Activated T-cell treated with anti-CD3 and anti-CD28 coated beads, Interleukin-2, amount 50 U/mL, for 72 hours (primary cell): ENCODE measurements at places on chromosomes 12 and 14. TPM values are rescaled to one million over a fixed set of nuclear protein-coding genes. Genes with fewer than 3 reads are reported as not detected.

- no peak overlapping the region for H3K27ac ChIP-seq
- H3K27me3 ChIP-seq, result no peaks in the 10 kb centered on the region
- no peak for DNase-seq
- no peaks in the 10 kb centered on the region for H3K36me3 ChIP-seq
- H3K4me3 ChIP-seq, result no peak overlapping the region
- H3K4me1 ChIP-seq, result no peaks in the 10 kb centered on the region
Measured at GRCh38 chr14:90587918-90588317, 191.1 kb downstream of the CALM1 start.

DNA sequence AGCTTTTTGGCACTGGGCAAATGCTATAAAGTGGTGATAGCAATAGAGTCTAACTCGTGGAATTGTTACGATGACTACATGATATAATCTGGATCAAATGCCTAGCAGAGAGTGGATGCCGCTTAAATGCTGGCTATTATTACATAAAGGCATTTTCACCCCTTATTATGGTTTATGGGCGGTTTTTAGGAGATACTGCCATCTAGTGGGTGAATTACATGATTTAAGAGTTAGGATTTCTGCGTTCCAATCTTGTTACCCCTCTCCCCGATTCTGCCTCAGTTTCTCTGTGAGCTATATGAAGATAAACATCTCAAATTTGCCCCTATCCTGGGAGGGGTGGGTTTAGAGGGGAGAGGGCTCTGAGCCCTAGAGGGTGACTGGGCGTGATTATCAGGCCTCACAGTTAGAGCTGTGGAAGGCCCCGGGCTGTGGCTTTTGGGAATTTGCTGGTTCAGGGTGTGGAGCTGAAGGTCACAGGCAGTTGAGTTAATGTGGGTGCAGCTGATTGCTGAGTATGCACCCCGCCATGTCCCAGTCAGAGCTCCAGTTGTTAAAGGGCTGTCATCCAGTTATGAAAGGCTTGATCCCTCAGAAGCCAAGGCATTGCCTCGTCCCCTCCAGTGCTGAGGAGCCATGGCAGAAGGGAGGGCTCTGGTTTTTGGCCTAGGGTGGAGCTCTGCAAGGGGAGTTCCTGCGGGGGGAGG is 14.4 kb downstream of the CLSTN3 start:
- peaks cover 6% of the 10 kb centered on the region for H3K36me3 ChIP-seq
- no peak for DNase-seq
- H3K4me1 ChIP-seq, result no peaks in the 10 kb centered on the region
- H3K27ac ChIP-seq, result no peak overlapping the region
- H3K27me3 ChIP-seq, result no peaks in the 10 kb centered on the region
- H3K4me3 ChIP-seq, result no peak overlapping the region

GRCh38 chr12:87233671-87234070 is 795.5 kb downstream of the C12orf50 start:
- H3K4me3 ChIP-seq, result no peak overlapping the region
- H3K27me3 ChIP-seq, result no peaks in the 10 kb centered on the region
- DNase-seq, result no peak

DNA sequence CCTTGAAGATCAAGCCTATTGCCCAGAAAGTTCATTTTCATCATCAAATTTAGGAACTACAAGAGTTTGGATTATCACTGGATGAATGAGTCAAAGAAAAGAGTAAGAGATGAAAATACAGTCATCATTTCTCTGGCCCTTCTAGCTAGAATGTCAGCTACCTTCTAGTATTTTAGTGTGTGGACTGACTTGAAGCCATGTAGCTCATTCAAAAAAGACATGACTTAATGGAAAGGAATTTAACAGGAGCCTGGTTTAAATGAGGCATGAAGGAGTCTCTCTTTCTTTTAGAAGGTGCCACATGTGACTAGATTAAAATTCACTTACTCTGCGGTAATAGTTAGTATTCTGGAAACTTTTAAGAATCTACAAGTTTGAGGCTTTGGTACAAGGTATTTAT is 7.1 kb downstream of the PTHLH start:
- H3K27me3 ChIP-seq, result peaks cover 74% of the 10 kb centered on the region
- H3K27ac ChIP-seq, result no peak overlapping the region
- H3K36me3 ChIP-seq, result no peaks in the 10 kb centered on the region
- DNase-seq, result no peak

DNA sequence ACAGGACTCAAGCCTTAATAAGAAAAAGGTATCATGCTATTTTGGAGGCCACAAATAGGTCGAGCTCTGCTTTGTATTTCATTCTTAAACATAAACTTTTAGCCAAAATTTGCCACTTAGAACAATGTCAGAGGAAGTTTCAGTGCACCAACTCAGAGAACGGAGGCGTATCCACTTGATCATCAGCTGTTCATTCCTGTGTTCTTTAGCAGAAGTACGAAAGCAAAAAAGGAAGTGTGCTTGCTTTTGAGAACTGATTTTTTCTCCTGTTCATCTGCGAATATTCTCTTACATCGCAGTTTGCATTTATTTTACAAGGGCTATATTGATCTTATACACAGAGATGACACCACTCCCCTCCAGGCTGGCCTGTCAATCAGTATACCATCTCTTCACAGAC is 188.6 kb upstream of the SOX5 start:
- H3K4me3 ChIP-seq, result no peak overlapping the region
- H3K36me3 ChIP-seq, result no peaks in the 10 kb centered on the region
- no peak for DNase-seq
- peaks cover 7% of the 10 kb centered on the region for H3K27me3 ChIP-seq

The PLD4 gene
- total RNA-seq, result not detected

The TAS2R10 gene
- 0.31 TPM for total RNA-seq

- no peaks in the 10 kb centered on the region for H3K4me1 ChIP-seq
- H3K4me3 ChIP-seq, result no peak overlapping the region
- no peak for DNase-seq
- H3K27ac ChIP-seq, result no peak overlapping the region
Measured at GRCh38 chr14:81605660-81606059, 72.0 kb upstream of the SEL1L start.

The GLT1D1 gene
- total RNA-seq, result not detected

The FAM161B gene
- total RNA-seq, result 2.7 TPM

- H3K27ac ChIP-seq, result no peak overlapping the region
- DNase-seq, result no peak
- H3K27me3 ChIP-seq, result no peaks in the 10 kb centered on the region
- no peak overlapping the region for H3K4me3 ChIP-seq
- peaks cover 8% of the 10 kb centered on the region for H3K4me1 ChIP-seq
Measured at GRCh38 chr14:100122481-100123223, 36.8 kb downstream of the DEGS2 start.

DNA sequence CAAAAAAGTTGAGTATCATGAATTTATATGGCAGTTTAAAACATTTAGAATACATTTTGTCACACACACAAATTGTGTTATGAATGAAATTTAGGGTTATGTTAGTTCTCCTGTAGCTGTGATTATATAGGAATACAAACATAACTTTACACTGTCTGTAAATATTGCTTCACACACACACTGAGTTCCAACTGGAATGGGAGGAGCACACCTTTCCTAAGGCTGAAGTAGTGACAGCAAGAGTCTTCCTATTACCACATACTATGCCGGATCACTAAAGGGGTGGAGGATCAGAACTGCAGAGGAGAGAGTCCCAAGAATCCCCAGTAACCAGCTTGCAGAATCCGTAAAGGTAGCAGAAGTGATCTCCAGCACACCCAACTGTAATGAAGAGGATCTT is 63.7 kb downstream of the DNAI7 start:
- no peaks in the 10 kb centered on the region for H3K36me3 ChIP-seq
- no peak overlapping the region for H3K27ac ChIP-seq
- no peak for DNase-seq
- no peak overlapping the region for H3K4me3 ChIP-seq

DNA sequence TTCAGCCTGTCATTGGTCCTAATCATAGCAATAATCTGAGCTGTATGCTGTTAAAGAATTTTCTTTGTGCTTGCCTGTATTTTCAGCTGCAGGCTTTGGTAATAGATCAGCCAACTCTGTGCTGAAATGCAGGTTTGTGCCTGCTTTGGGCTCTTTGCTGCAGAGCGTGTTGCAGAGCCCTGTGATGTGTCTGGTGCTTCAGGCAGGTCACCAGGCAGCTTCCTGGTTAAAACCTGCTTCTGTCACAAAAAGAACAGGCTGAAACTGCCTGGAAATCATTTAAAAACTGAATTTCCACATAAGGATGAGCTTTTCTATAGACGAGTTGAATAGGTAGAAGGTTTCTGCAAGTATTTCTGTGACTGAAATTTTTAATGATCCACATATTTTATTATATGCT is 3.1 kb downstream of the DIP2B start:
- H3K4me3 ChIP-seq, result peak overlapping the region; percentile 97
- peaks cover 64% of the 10 kb centered on the region for H3K4me1 ChIP-seq
- peak overlapping the region; percentile 87 for H3K27ac ChIP-seq
- H3K36me3 ChIP-seq, result no peaks in the 10 kb centered on the region
- no peaks in the 10 kb centered on the region for H3K27me3 ChIP-seq

- no peak overlapping the region for H3K27ac ChIP-seq
- no peaks in the 10 kb centered on the region for H3K4me1 ChIP-seq
- no peaks in the 10 kb centered on the region for H3K36me3 ChIP-seq
- DNase-seq, result no peak
- peaks cover 11% of the 10 kb centered on the region for H3K27me3 ChIP-seq
- no peak overlapping the region for H3K4me3 ChIP-seq
Measured at GRCh38 chr14:24999157-24999556, 50.8 kb downstream of the STXBP6 start.

The G2E3 gene
- total RNA-seq, result 37.0 TPM

The PAH gene
- total RNA-seq, result not detected

DNA sequence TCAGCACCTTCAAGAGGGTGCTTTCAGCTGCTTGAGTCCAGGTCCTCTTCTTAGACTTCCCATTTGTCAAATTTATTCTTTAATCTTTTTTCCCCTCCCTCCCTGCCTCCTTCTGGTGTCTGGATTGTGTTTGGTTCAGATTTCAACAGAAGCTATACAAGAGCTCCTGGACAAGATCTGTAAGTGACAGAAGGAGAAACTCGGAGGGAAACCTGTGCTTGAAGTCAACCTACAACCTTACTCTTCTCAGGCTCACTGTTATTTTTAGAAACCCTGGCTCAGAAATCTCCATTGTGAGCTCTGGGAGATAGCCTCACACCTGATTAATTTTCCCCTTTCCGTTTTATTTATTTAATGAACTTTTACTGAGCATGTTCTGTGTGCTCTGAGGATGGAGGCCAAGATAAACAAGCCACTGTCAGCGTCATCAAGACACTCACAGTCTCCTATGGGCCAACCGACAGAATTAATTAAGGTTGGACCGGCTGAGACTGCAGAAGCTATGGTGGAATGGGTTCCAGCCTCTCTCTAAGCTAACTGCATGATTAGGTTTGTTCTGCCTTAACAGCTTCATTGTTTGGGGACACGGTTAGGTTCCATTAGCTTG is 13.5 kb downstream of the PDE1B start:
- H3K27ac ChIP-seq, result no peak overlapping the region
- H3K4me1 ChIP-seq, result peaks cover 31% of the 10 kb centered on the region
- no peaks in the 10 kb centered on the region for H3K27me3 ChIP-seq
- no peak for DNase-seq
- no peak overlapping the region for H3K4me3 ChIP-seq

The GARIN6 gene
- not detected for total RNA-seq

The RAD9B gene
- 2.3 TPM for total RNA-seq

The IQSEC3 gene
- total RNA-seq, result 3.8 TPM

The GZMB gene
- 2,852 TPM for total RNA-seq

DNA sequence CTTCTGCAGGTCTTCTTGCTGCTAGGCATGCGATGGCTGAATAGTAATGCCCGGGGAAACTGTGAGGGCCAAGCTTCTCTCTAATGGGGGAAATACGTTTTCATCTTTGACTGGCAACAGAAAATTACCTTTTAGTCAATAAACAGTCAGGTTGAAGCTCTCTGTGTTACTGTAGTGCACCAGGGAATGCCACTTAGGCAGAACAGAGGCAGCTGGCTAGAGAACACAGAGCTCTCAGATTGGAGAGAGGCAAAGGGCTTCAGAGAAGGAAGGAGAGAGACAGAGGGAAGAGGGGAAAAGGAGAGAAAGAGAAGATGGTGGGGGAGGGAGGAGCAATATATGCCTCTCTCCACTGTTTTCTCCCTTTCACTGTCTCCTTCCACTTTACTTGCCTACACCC is 6.7 kb downstream of the HSD17B6 start:
- H3K4me1 ChIP-seq, result no peaks in the 10 kb centered on the region
- H3K27ac ChIP-seq, result no peak overlapping the region
- no peak for DNase-seq
- H3K4me3 ChIP-seq, result no peak overlapping the region

GRCh38 chr12:25585021-25585523 is 32.0 kb upstream of the LMNTD1 start:
- no peak overlapping the region for H3K4me3 ChIP-seq
- H3K27ac ChIP-seq, result no peak overlapping the region
- peaks cover 33% of the 10 kb centered on the region for H3K4me1 ChIP-seq
- H3K27me3 ChIP-seq, result no peaks in the 10 kb centered on the region
- DNase-seq, result no peak

DNA sequence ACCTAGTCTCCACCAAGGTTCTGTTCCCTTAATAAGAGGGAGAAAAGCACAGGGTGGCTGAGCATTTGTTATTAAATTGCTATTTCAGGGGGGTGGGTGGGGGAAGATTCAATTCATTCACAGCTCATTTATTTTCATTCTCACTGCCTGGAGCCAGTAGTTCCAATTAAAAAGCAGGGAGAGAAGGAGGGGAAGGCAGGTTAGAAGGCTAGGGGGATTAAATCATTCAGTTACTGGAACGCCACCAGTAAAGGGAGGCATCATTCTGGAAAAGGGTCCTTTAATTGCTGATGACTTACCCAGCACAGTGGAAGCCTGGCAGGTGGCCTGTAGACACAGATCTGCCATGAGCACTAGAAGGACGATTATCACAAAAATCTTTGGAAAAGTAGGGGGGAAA is 47.4 kb downstream of the NIN start:
- no peaks in the 10 kb centered on the region for H3K27me3 ChIP-seq
- H3K4me1 ChIP-seq, result peaks cover 58% of the 10 kb centered on the region
- no peak overlapping the region for H3K4me3 ChIP-seq
- H3K36me3 ChIP-seq, result peaks cover under 1% of the 10 kb centered on the region
- no peak for DNase-seq

DNA sequence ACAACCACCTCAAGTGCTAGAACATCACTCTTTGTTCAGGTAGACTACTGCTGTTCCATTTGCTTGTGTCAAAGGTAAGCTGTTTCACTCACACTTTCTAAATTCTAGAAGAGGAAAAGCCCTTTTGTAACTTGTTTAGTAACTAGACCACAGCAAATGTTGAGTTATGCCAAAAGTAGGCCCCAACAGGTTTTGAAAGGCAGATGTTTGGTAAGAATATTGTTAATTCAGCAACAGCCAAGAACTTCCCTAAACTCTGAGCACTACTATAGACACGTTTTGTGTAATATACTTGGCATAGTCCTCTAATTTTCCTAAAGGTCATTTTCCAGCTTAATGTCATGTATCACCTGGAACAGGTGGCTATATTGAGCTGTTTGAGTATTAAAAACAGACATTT is 79.0 kb downstream of the DCAF5 start:
- DNase-seq, result no peak
- H3K36me3 ChIP-seq, result no peaks in the 10 kb centered on the region
- H3K27me3 ChIP-seq, result no peaks in the 10 kb centered on the region
- H3K4me1 ChIP-seq, result peaks cover 30% of the 10 kb centered on the region

GRCh38 chr12:18718462-18718861 is 19.4 kb downstream of the PLCZ1 start:
- no peak for DNase-seq
- no peaks in the 10 kb centered on the region for H3K4me1 ChIP-seq
- H3K36me3 ChIP-seq, result no peaks in the 10 kb centered on the region
- no peak overlapping the region for H3K4me3 ChIP-seq
- H3K27me3 ChIP-seq, result no peaks in the 10 kb centered on the region
